ENCODE measurements at places on chromosomes 6 and 20.

DNA sequence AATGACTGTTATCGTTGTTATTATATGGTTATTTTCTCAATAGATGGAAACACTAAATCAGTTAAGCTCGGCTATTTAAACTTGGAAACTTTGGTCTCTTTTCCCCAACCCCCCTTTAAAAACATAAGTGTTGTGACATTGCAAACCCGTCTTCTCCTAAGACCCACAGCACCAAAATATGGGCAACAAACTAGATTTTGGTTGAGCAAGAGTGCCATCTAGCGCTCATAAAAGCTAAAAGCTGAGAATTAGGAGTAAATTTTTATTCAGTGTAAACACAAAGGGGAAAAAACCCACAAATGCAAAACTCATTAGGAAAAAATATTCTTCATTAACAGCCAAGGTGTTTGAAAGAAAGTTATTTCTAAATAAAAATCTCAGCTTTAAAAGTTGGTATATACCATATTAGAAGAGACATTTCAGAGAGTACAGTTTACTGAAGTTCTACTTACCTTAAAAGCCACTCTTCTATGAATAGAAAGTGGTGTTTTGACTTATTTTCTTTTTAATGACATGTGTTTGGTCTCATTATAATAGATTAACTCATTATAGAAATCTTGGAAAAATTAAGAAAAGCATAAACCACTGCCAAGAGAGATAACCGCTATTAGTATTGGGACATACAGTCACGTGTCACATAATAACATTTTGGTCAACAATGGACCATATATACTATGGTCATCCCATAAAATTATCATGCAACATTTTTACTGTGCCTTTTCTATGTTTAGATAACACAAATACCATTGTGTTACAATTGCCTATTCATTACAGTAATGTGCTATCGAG, 21.1 kb downstream of the SESN1 start:
- no peaks in the 10 kb centered on the region for H3K36me3 ChIP-seq
- H3K4me1 ChIP-seq, result peaks cover 18% of the 10 kb centered on the region
- H3K27me3 ChIP-seq, result no peaks in the 10 kb centered on the region

DNA sequence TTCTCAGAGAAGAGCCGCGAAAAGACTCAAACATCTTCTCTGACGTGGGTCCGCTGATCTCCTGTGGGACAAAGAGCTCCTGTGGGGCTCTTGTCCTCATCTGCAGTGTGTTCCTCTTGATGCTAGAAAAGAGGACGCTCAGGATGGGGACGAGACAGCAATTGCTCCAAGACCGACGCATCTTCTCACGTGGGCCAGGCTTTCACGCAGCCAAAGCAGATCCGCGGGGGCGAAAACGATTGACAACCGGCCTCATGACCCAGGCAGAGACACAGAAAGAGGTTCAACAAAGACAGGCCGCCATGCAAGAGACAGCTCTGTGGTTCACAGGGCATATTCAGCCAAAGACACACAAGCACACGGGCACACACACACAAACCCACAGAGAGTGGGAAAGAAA, 971.8 kb upstream of the DEFB115 start:
- no peak overlapping the region for H3K27ac ChIP-seq
- H3K27me3 ChIP-seq, result no peaks in the 10 kb centered on the region
- H3K4me1 ChIP-seq, result peaks cover 55% of the 10 kb centered on the region
- peaks cover 4% of the 10 kb centered on the region for H3K36me3 ChIP-seq

DNA sequence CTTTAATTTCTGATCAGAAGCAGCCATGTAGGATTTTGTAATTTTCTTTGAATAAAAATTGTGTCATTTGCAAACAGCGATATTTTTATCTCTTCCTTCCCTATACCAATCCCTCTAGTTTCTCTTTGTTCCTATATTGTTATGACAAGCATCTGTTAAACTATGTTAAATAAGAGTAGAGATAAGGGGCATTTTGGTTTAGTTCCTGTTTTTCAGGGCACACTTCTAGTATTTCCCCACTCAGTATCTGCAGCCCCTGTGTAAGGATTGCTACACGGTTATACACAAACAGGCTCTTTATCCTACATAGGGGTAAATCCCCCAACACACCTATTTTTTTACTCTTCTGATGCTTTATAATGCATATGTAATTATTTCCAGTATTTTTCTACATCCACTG, 42.1 kb downstream of the TRERF1 start:
- no peak for DNase-seq
- no peaks in the 10 kb centered on the region for H3K27me3 ChIP-seq
- H3K36me3 ChIP-seq, result no peaks in the 10 kb centered on the region
- no peak overlapping the region for H3K4me3 ChIP-seq
- no peak overlapping the region for H3K27ac ChIP-seq
- peaks cover 7% of the 10 kb centered on the region for H3K4me1 ChIP-seq

DNA sequence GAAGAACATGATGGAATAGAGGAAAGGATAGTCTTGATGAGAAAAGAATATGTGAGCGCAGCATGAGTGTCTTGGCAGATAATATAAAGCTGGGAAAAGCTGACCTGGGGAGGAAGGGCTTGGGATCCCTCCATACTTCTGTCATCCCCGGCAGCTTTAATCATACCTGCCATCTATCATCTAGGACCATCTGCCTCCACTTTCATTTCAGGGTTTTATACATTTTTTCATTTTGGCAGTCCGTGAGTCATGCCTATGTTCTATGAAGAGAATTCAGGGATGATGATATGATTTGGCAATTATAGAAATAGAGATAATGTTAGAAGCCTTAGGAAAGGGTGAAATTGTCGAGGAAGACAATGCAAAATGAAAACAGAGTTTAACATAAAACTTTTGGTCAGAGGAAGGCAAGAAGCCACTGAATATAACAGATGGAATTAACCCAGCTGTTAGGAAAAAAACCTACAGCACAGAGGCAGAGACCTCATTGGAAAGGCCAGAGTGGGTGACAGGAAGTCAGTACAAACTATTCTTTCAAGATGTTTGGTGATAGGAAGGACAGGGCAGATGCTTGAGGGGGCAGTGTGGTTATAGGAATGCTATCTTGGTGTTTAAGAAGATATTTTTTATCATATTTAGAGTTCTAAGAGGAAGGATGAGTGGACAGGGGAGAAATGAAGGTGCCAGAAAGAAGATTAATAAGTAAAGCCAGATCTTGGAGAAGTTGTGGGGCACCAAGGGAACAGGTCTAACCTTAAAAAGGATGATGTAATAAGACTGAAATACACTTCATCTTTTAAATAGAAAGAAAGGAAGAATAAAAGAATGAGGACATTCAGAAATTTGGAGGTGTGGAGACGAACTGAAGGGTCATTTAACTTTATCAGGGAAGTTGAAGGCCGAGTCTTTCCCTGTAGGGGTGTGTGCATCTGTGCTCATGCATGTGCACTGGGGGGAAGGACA, 37.8 kb downstream of the MARCKS start:
- H3K4me3 ChIP-seq, result no peak overlapping the region
- no peak for DNase-seq
- H3K27ac ChIP-seq, result no peak overlapping the region
- peaks cover 13% of the 10 kb centered on the region for H3K27me3 ChIP-seq
- H3K4me1 ChIP-seq, result no peaks in the 10 kb centered on the region

- H3K27me3 ChIP-seq, result peaks cover 3% of the 10 kb centered on the region
- H3K4me3 ChIP-seq, result no peak overlapping the region
- no peaks in the 10 kb centered on the region for H3K36me3 ChIP-seq
These were observed 194.0 kb upstream of the EYA4 start for GRCh38 chr6:133047065-133047665.

DNA sequence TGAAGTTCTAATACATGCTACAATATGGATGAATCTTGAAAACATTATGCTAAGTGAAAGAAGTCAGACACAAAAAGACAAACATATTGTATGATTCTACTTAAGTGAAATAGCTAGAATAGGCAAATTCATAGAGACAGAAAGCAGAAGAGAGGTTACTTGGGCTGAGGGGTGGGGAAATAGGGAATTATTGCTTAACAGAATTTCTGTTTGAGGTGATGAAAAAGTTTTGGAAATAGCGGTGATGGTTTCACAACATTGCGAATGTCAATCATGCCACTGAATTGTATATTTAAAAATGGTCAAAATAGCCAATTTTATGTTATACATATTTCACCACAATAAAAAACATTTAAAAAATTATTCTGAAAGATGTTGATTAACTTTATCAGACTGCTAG, 6.1 kb downstream of the SLC26A8 start:
- H3K4me3 ChIP-seq, result no peak overlapping the region
- no peak for DNase-seq
- H3K27me3 ChIP-seq, result peaks cover 5% of the 10 kb centered on the region
- H3K4me1 ChIP-seq, result no peaks in the 10 kb centered on the region
- H3K36me3 ChIP-seq, result no peaks in the 10 kb centered on the region

DNA sequence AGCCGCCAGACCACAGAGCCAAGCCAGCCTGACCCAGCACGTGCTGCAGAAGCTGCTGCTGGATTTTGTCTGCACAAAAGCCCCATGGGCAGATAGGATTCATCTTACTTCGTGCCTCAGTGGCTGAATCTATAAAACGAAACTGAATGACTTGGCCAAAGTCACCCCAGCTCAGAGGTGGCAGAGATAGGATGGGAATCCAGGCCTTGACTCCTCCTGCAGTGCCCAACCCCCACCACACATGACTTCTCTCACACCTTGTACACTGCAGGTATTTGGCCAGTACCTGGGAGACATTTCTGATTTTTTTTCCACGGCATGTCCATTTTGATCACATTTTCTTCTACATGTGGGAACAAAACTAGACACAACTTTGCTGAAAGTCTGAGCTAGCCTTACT, 182.1 kb downstream of the ANKRD60 start:
- no peak overlapping the region for H3K27ac ChIP-seq
- H3K36me3 ChIP-seq, result no peaks in the 10 kb centered on the region
- peaks cover 33% of the 10 kb centered on the region for H3K27me3 ChIP-seq
- DNase-seq, result no peak
- no peaks in the 10 kb centered on the region for H3K4me1 ChIP-seq

DNA sequence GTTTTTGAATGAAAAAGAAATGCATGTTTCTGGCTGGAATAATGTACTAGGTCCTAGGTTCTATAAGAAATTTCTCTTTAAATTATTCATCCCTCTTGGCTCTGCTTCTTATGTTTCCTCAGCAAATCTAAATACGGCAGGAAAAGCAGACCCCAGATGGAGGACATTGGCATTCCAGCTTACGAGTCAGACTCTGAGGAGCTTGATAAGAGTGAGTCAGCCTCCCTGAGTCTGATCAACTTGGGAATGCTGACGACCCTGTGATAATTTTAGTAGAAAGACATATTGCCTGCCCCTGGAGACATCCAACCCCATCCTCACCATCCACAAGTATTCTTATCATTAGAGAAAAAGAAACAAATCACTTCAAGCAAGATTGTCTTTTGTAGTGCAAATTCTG, 509.7 kb upstream of the MARCKS start:
- H3K27me3 ChIP-seq, result peaks cover 10% of the 10 kb centered on the region
- H3K27ac ChIP-seq, result no peak overlapping the region
- no peaks in the 10 kb centered on the region for H3K36me3 ChIP-seq
- no peak for DNase-seq

- H3K27ac ChIP-seq, result no peak overlapping the region
- peak overlapping the region; percentile 81 for H3K4me3 ChIP-seq
- H3K36me3 ChIP-seq, result no peaks in the 10 kb centered on the region
- peaks cover 47% of the 10 kb centered on the region for H3K27me3 ChIP-seq
These were observed 898 bp downstream of the LAMA4 start for GRCh38 chr6:112253498-112253840.

DNA sequence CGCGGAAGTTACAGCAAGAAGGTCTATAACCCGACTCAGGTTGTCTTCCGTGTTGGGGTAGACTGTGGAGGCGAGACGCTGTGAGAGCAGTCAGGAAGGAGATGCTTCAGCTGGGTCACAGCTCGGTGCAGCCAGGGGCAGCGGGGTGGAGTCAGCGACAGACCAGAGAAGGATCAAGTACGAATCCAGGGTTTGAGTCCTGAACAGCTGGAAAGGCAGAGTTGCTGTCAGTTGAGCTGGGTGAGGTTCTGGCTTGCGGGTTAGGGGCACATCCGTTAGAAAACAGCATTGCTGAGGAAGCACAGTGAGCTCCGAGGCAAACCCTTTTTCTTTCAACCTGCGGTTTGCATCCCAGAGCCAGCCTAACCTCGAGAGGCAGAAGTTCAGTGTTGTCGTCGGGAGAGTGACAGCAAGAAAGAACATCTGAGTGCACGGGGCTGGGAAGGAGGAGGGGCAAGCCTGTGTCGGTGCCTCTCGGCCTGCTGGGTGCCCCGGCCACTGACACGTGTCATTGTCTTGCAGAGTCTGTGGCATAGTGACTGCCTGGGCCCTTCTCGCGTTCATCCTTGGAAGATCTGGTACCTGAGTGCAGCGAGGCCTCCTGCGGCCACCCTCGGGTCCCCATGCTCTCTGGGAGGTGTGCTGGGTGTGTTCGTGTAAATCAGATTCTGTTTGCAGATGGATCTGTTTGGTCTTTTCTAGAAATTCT, 20.0 kb downstream of the PNLDC1 start:
- no peak for DNase-seq
- no peak overlapping the region for H3K27ac ChIP-seq
- H3K4me3 ChIP-seq, result peak overlapping the region; percentile 72
- peaks cover 15% of the 10 kb centered on the region for H3K36me3 ChIP-seq
- peaks cover 6% of the 10 kb centered on the region for H3K27me3 ChIP-seq

- H3K4me1 ChIP-seq, result peaks cover 50% of the 10 kb centered on the region
- H3K27me3 ChIP-seq, result no peaks in the 10 kb centered on the region
- peak overlapping the region; percentile 40 for H3K4me3 ChIP-seq
- peaks cover 21% of the 10 kb centered on the region for H3K36me3 ChIP-seq
These were observed 3.7 kb upstream of the NEDD9 start for GRCh38 chr6:11236076-11236750.

- peaks cover 13% of the 10 kb centered on the region for H3K36me3 ChIP-seq
- no peak overlapping the region for H3K4me3 ChIP-seq
- no peak for DNase-seq
- H3K4me1 ChIP-seq, result peaks cover 1% of the 10 kb centered on the region
- H3K27me3 ChIP-seq, result peaks cover 17% of the 10 kb centered on the region
These were observed 24.9 kb downstream of the NPEPL1 start for GRCh38 chr20:58717278-58718091.

GRCh38 chr20:51966296-51966971, 164.1 kb upstream of the SALL4 start:
- H3K4me3 ChIP-seq, result no peak overlapping the region
- H3K27me3 ChIP-seq, result peaks cover 8% of the 10 kb centered on the region
- H3K36me3 ChIP-seq, result no peaks in the 10 kb centered on the region
- DNase-seq, result peak; percentile 9
- H3K27ac ChIP-seq, result no peak overlapping the region

- H3K27ac ChIP-seq, result peak overlapping the region; percentile 86
- H3K4me3 ChIP-seq, result peak overlapping the region; percentile 55
- peaks cover 16% of the 10 kb centered on the region for H3K4me1 ChIP-seq
- peak; percentile 35 for DNase-seq
- H3K36me3 ChIP-seq, result no peaks in the 10 kb centered on the region
These were observed 126.0 kb downstream of the RNASET2 start for GRCh38 chr6:166830185-166830890.

- H3K27ac ChIP-seq, result no peak overlapping the region
- no peak overlapping the region for H3K4me3 ChIP-seq
- H3K27me3 ChIP-seq, result peaks cover 17% of the 10 kb centered on the region
- H3K4me1 ChIP-seq, result no peaks in the 10 kb centered on the region
These were observed 48.0 kb upstream of the STXBP5 start for GRCh38 chr6:147156218-147156617.

Measured in stimulated activated naive B cell treated with anti-CD40 and anti-IgM and Interleukin-4, amounts not matched to agents 10 μg/mL and 1 μg/mL and 100 μg/mL, for 72 hours (primary cell).